ENCODE measurements at places on chromosomes 5 and 9.

DNA sequence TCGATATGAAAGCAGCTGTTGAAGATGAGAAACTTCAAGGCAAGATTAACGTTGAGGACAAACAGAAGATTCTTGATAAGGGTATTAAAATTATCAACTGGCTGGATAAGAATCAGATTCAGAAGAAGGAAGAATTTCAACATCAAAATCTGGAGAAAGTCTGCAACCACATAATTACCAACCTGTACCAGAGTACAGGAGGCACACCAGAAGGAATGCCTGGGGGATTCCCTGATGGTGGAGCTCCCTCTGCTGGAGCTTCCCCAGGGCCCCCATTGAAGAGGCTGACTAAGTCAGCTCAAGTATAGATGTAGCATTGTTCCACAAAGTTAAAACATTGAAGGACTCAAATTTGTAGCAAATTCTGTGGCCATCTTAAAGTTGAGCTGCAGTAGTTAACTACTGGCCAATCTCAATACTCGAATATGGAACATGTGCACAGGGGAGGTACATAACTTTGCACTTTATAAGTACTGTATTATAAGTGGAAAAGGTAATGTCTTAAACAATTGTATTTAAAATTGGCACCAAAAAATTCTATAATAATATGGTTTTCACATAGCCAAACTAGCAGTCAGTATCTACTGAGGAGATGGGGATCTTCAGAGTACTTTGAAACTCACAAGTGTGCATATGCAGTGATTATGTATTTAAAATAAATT is 237.5 kb downstream of the CHSY3 start:
- no peak for DNase-seq

DNA sequence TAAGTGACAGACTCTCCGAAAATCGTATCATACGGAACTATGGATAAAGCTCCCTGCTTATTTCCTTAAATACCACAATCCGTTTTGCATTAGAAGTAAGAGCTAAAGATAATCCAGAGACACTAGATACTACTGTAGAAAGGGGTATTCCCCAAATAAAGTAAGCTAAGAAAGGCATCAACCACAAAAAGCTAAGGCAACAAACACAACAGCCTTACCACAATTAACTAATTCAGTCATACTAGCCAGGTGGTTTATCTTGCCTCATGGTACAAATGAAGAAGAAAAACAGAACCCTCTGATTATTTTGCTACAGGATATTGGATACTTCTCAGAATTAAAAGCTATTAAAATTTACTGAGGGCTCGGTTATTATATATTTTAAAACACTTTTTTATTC is 14.1 kb downstream of the ERP44 start:
- DNase-seq: no peak

GRCh38 chr5:171647043-171647903 is 138.3 kb upstream of the SMIM23 start:
- no peak for DNase-seq

GRCh38 chr9:86809759-86810367 is 137.4 kb downstream of the GAS1 start:
- no peak for DNase-seq

DNA sequence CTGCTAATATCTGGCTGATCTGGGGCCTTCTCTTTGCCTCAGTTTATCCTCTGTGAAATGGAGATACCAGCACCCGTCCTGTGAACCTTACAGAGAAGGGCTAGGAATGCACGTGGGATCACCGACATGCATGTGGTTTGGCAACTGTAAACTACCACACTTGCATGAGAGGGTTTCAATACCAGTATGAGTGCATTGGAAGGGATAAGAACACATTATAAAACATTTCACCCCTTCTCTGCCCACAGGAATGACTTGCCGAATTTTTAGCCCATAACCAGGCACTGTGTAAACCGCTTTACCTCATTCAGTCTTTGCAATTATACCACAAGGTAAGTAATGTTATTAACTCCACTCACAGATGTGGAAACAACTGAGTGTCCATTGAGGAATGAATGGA is 8.9 kb upstream of the RAB14 start:
- no peak for DNase-seq

GRCh38 chr9:96149533-96150280 is 152.3 kb downstream of the HSD17B3 start:
- no peak for DNase-seq

GRCh38 chr9:134377976-134378375 is 51.7 kb downstream of the RXRA start:
- no peak for DNase-seq

DNA sequence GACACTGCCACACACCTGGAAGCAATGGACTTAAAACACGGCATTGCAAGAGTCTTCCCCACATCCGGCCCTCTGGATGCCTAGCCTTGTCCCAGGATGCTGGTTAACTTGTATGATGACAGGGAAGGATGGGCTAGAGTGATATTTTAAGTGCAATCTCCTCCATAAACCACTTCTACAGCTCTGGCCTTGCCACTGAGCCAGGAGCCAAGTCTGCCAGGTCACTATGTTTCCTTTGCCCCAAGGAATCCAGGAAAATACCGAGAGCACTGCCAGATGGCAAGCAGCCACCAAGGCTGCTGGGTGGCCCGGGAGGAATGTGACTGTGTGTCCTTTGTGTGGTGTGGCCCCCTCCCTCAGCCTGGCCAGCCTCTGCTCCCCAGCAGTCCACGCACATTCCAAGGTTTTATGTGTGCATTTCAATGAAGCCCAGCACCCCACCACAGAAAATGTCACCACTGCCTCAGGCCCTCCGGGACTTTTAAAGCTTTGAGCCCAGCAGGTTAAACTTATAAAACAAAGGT is 106.0 kb downstream of the FRMD3 start:
- no peak for DNase-seq
